ENCODE measurements at places on chromosomes 6 and 20.

- DNase-seq: no peak
Observed at GRCh38 chr20:44345147-44345546, 8.3 kb downstream of the R3HDML start.

DNA sequence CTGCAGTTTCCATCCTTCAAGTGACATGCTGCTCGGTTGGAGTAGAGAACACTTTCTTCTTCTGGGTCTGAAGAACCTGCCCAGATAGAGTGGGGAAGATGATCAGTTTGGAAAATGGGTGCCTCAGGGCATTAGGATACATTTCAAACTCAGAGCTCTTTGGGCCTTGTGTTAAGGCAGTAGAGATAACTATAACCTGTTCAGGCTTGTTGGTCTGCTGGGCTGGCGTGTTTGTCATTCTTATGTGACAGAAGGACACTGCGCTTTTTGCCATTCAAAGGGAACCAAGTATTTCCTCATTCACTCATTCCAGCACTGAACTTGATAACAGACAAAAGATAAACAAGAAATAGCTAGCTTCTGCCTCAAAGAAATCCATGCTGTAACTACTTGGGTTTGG is 3.8 kb downstream of the TOMM34 start:
- no peak for DNase-seq

- no peak for DNase-seq
Observed at GRCh38 chr6:44580901-44581300, 193.4 kb downstream of the CDC5L start.

- no peak for DNase-seq
Observed at GRCh38 chr6:2674857-2675256, 75.9 kb downstream of the MYLK4 start.

DNA sequence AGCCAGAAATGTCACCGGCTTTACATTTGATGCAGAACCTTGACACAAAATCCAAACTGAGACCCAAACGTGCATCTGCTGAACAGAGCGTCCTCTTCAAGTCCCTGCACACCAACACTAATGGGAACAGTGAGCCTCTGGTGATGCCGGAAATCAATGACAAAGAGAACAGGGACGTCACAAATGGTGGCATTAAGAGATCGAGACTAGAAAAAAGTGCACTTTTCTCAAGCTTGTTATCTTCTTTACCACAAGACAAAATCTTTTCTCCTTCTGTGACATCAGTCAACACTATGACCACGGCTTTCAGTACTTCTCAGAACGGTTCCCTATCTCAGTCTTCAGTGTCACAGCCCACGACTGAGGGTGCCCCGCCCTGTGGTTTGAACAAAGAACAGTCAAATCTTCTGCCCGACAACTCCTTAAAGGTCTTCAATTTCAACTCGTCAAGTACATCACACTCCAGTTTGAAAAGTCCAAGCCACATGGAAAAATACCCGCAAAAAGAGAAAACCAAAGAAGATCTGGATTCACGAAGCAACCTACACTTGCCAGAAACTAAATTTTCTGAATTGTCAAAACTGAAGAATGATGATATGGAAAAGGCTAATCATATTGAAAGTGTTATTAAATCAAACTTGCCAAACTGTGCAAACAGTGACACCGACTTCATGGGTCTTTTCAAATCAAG is 108.4 kb downstream of the RTN4IP1 start:
- no peak for DNase-seq

GRCh38 chr6:102501615-102502014 is 1108.1 kb downstream of the GRIK2 start:
- DNase-seq: no peak

DNA sequence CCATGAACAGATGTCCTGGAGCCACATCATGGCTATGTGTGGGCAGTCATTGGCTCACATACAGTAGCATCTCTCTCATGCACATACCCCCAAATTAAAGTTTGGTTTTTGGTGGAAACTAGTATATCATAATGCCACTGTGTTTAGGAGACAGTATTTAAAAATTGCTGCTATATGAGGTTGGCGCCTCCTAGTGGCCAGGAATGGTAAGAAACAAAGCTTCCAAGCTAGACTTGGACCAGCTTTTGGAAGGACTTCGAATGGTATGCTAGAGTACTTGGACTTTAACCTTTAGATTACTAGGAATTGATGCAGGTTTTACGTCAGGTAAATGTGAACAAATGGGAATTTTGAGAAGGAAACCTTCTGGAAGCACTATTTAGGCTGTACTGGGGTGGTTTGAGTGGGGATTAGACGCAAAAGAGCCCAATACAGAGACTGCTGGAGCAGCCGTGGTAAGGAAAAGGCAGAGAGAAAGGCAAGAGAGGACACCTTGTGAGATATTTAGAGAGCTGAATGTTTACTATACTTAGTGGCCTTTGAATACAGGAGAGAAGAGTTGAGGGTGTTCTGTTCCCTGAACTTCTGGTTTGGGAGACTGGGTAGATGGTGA is 23.8 kb downstream of the PRSS35 start:
- peak; percentile 6 for DNase-seq

DNA sequence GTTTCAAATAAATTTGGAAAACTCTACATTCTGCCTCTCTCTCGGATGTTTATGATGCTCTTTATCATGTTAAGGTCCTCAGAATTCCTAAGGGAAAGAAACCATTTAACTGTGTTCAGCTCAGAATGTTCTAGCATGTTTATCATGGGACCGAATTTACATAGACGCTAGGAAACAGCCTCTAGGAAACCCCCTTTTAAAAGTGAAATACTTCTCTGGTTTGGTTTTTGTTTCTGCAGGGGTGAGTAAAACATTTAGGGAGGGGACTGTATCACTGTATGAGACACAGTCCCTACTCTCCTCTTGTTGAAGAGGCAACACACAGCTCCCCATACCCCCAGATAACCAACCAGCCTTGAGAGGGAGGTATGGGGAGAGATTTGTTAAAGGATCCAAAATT is 267.6 kb upstream of the SUPT3H start:
- DNase-seq: no peak
